ACHN (cell line): ENCODE measurements at places on chromosomes 1 and 21.

GRCh38 chr1:29547300-29547699 lies 311.0 kb downstream of the PTPRU start:
- no peak for DNase-seq

DNA sequence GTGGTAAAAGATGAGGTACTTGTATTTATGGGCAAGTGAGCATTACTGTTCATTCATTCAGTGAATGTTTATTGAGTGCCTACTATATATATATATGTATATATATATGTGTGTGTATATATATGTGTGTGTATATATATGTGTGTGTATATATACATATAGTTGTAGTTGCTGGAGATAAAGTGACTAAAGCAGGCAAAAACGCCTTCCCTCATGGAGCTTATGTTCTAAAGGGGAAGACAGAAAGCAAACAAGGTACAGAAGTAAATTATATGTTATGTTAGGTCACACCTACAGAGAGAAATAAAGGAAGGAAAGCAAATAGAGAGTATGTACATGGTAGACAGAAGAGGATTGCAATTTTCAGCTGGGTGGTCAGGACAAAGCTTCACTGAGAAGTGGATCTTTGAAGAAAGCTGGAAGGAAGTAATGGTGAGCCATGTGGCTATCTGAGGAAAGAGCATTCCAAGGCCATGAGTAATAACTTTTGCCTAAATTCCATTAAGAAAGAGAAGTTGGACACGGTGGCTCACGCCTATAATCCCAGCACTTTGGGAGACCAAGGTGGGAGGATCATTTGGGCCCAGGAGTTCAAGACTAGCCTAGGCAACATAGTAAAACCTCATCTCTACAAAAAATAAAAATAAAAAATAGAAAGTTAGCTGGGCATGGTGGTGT lies 33.5 kb upstream of the KLF17 start:
- peak; percentile 50 for DNase-seq

DNA sequence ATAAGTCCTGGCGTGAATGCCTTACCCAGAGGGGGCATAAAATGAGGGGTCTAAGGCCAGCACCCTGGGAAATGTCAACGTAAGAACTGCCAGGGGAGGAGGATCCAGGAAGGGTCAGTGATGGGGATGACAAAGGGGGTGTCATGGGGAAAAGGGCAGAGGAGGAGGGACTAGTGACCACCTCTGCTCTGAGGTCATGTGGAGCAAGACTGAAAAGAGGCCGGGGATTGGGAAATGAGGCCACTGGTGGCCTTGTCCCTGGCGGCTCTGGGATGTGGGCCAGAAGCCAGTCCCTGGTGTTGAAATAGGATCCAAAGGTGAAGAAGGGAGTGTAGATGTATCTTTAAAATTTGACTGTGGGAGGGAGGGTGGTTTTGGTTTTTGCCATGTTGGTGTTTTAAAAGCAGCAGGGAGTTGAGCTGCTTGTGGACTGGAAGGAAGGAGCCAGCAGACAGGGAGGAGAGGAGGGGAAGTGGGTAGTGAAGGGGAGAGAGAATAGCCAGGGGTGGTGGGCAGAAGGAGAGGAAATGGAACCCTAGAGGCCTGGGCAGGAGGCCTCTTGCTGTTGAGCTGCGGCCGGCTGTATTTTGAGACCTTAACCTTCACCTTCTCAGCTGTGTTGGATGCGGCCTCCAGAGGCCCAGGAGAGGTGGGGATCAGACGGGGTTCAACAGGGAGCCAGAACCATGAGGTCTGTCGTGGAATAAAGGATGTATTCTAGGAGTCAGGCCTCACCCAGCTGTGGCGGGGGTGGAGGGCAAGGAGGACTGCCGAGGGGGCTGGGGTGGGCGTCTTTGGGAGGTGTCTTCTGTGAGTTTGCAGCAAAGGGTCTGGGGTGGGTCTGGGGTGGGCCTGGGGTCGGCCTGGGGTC lies 92.5 kb downstream of the DHRS3 start:
- DNase-seq: no peak

DNA sequence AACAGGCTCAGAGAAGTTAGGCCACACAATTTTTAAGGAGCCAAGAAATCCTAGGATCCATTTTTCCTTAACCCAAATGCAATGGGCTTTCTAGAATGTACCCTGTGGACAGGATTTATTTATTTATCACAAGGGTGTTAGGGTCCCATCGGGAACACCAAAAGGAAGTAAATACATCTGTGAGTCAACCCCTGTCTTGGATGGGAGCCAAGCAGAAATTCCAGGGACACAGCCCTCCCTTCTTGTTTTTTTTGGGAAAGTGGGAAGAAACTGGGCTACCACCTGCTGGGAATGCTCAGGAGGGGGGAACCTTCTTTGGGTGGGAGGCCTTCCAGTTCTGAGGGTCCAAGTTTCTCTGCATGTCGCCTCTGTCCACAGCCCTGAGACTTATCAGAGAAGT lies 1.3 kb downstream of the CRNN start:
- DNase-seq: no peak

- DNase-seq: no peak
Measured at GRCh38 chr1:185926588-185926987, 192.4 kb downstream of the HMCN1 start.

GRCh38 chr1:110150330-110151174 lies at the start of gene SLC6A17:
Gene SLC6A17 (plus strand): TSS chr1:110150494. CDS start chr1:110166930, 16,436 bp downstream.
- DNase-seq: peak; percentile 74

DNA sequence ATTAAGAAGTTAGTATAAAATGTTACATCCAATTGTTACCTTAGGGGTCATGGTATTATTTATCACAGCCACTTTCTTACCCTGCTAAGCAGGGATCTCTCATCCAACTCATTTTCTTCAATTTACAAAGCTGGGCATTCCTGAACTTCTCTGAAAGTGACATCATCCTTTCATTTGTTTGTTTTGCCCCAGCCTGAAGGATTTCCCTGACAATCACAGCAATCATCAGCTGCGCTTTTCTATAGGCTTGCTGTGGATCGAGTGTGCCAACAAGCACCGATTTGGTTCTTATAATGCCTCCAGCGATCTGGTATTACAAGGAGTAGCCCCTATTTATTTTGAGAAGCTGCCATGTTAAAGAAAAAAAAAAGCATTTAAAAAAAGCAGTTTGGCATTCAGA lies 240.2 kb downstream of the USH2A start:
- DNase-seq: peak; percentile 29

GRCh38 chr1:47571161-47571560 lies 133.3 kb downstream of the FOXD2 start:
- no peak for DNase-seq

GRCh38 chr1:64136752-64137411 lies 66.5 kb upstream of the UBE2U start:
- DNase-seq: peak; percentile 73

DNA sequence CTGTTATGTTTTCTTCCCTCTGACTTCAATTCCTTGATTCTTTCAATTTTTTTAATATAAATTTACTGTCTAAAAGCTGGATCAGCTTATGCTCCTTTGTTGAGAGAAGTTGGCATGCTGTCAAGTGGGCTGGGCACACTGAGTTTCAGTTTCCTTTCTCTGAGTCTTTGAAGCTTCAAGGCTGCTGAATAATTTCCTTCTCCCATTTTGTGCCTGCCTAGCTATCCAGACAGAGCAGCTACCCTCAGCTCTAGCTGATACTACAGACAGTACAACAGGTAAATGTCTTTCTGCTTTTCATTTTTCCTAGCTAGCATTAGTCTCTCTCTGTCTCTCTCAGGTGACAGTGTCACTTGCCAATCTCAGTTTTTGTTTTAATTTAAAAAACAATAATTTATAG lies at the start of gene IFI44:
Gene IFI44, plus strand, starts transcription at position 204 of the 400 bp plus-strand sequence. CDS start 365 bp downstream, outside the sequence.
- peak; percentile 85 for DNase-seq

DNA sequence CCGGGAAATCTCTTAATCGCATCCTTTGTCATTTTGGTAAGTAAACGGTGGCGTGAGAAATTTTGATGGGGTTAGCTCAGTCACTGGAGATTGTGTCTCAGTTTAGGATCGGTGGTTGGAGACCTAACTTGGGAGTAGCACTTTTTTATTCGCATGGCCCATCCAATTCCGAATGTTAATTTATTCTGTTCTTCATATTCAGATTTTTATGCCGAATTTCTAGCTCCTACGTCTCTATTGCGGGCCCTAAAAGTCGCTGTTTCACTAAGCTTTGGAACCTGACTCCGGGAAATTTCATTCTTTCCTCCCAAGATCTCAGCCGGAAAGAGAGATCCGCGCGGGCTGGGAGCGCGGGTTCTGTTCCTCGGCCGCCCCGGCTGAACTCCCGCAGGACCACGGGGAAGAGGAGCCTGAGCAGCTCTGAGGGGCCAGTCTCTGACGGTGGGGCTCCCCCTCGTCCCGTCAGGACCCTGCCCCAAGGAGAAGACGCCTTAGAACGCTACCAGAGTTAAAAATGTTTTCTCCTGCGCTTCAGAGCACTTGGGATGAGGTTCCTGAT lies 279.7 kb downstream of the FAM72C start:
- no peak for DNase-seq

- no peak for DNase-seq
Measured at GRCh38 chr21:21213297-21213696, 215.1 kb downstream of the NCAM2 start.

DNA sequence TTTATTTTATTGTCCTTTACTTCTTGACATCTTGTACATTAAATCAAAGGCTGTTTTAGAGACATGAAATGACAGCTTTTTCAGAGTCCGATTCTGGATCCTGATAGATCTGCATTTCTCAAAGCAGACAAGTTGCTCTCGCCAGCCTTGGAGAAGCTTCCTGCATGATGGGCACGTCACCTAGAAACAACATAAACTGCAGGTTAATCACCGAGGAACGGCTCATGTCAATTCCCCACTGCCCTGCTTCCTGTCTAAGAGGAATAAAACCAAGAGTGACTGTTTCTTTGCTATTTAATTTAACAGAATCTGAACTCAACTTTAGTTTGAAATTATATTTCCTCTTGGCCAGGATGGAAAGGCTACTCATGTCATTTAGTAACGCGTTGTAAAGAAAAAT lies 77.0 kb downstream of the RWDD3 start:
- no peak for DNase-seq

GRCh38 chr1:58879464-58879863 lies 95.6 kb upstream of the JUN start:
- no peak for DNase-seq

- no peak for DNase-seq
Measured at GRCh38 chr21:25489673-25490072, 117.6 kb downstream of the MRPL39 start.
